ENCODE measurements at places on chromosomes 2 and 18. TPM values are rescaled to one million over a fixed set of nuclear protein-coding genes. Genes with fewer than 3 reads are reported as not detected.

DNA sequence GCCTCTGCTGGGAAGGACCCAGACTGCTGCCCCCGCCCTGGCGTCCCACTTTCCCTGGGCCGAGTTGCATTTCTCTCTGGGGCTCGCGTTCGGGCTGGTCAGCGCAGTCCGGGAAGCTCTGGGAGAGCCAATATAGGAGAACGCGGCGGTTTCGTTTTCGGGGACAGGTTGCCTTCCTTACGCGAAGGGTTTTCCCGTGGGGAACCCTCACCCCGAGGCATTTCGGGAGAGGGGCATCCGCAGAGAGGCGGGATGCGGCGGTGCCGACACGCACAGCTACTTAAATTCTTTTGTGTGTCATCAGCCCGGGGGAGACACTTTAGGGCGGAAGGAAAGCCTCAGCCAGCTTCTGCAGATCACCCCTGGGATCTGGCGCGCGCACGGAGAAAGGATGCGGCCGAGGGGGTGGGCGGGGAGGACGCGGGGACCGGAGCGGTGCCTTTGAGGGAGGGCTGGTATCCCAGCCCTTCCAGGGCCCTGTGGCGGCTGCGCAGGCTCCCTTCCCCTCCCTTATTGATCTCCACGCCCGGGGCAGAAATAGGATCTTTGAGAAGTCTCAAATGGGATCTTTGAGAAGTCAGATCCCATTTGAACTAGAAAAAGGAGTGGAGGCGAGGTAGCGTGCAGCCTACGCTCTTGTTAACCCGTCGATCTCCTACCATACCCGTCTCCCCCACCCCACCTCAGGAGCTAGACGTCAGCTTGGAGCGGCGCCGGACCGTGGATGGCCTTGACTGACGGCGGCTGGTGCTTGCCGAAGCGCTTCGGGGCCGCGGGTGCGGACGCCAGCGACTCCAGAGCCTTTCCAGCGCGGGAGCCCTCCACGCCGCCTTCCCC, 1.2 kb downstream of the GATA6 start:
- peak; percentile 65 for DNase-seq

DNA sequence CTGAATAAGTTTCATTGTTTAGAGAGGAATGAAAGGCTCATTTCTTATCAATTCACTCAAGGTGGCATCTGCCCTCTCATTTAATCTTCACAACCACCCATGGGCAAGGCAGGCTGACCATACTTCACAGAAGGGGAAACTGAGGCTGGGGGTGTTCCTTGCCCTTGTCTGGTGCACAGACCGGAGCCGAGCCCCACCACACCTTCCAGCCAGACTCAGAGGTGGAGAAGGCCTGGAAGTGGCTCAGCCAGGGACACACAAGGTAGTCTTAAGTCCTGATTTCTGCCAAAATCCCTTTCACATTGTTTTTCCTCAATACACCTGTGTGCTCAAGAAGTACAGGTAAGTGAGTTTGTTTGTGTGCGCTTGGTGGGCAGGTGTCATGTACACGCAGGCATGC, 111.9 kb upstream of the TEX51 start:
- DNase-seq = no peak

DNA sequence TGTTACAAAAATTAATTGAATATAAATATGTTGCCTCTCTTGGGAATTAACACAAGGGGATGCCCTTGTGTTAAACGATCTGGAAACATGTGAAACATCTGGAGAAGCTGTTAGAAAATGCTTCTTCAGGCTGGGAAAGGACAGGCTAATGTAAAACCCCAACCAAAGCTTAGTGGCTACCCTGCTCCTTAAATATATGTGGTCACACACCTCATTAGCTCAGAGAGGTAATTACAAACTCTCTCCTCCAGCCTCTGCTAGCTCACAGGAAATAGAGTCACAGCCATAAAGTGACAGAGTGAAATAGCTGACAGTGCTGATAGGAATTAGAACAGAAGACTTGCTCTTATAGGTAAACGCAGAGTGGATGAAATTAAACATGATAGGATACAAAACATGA, 155.9 kb downstream of the RAB3GAP1 start:
- DNase-seq = no peak

DNA sequence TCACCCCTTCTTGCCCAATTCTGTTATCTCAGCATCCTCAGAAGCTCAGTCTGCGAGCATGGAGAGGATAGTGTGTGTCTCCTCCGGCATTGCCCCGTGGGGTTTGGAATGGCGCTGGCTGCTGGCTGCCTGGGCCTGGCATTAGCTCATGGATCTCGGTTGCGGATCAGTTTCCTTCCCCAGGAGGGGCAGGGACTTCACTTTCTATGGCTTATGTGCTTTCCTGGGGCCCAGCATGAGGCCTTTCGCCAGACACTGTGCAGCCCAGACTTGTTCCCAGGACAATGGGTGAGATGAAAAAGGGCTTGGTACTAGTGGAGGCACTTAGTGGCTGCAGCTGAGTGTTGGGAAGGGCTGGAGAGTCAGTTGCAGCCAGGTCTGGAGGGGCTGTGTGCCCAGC, 143.3 kb downstream of the GLI2 start:
- peak; percentile 5 for DNase-seq

GRCh38 chr2:4618141-4618540, 914.8 kb downstream of the DCDC2C start:
- DNase-seq = no peak

- no peak for DNase-seq
Observed at GRCh38 chr2:127451981-127452380, 33.8 kb downstream of the PROC start.

- DNase-seq = no peak
Observed at GRCh38 chr18:25729072-25729471, 361.3 kb downstream of the SS18 start.

DNA sequence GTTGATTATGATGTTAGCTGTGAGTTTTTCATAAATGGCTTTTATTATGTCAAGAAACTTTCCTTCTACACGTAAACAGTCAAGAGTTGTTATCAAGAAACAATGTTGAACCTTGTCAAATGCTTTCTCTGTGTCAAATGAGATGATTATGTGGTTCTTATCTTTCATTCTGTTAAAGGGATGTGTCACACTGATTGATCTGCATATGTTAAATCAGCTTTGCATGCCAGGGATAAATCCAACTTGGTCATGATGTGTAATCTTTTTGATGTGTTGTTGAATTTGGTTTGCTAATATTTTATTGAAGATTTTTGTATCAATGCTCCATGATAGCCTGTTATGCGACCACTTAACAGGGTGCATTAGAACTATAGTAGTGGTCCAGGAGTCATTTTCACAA, 107.3 kb downstream of the C1QL2 start:
- no peak for DNase-seq

DNA sequence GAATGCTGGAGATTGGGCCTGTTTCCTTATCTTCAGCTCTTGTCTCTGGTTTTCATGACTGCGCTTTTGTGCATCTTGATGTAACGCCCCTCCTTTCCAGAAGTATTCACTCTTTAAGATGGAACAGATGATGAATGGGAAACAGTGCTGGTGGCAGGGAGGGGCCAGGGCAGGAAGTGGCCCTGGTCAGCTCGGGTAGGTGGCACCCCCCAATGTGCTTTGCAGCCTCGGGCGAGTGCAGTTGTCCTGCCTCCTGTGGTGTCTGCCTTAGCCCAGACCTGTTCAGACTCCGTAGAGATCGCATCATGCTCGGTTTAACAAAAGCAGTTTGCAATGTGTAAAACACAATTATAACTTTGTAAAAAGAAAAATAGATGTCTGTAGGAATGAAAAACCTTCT, 17.0 kb upstream of the MGAT4A start:
- DNase-seq = no peak

DNA sequence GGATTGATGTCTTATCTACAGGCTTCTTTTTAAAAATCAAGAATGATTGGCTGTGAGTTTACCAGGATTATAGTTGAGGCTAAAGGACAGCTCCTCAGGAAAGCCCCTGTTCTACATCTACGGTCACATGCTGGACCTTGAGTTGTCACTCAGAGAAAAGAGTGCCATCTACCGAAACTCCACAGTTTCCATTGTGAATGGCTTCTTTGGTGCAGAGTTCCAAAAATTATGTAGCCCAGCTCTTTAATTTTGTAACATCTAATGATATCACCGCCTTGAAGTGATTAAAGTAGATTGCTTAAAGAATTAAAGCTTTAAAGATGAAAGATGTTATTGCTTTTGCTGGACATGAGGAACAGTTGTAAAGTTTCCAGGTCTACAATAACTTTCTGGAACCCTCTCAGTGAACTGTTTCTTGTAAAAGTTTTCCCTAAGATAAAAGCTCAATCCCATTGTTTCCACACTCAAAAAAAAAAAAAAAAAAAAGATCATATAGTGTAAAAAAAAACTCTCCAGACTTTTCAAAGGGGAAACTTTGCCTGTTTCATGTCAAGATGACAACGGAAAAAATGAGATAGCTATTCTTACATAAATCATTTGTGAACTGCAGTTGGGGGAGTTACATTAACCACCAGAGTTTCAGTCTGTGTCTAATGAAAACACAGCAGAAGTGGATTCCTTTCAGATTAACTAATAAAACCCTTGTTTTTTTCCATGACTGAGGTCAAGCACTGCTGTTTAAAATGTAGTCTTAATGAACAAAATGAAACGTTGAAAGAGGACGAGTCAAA, 4.3 kb downstream of the COL3A1 start:
- DNase-seq = no peak

DNA sequence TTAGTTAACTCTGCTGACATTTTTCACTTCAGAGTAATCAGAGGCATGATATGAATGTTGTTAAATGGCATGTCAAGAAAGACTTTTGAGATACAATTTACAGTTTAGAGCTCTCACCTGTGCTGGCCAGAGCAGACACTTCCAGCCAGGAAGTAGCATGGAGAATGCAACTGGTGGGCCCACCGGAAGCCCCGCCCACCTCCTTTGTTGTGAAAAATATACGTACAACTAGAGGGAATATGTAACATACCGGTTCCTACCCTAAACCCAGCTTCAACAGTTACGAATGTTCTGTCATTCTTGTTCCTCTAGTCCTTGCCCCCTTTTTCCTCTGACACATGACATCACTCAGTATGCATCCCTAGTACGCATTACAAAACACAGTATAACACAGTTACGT, 70.2 kb upstream of the ITM2C start:
- DNase-seq = no peak

DNA sequence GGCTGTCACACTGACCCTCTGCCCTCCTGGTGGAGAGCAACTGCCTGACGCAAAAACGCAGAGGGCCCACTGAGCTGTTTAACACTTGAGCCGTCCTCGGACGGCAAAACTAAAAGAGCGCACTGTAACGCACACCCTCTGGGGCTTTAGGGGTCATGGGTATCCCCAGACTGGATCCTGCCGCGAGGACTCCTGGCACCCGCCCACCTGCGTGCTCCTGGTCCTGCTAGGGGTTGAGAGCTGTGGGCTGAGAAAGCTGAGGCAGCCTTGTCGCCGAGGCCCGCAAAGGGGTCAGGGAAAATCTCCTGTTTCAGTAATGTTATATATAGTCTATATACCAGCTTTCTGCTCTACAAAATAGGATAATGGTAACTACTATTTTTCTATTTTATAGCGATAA, 39.1 kb downstream of the MDH1 start:
- DNase-seq = no peak

GRCh38 chr2:217393585-217394032, 533.7 kb upstream of the TNP1 start:
- DNase-seq = peak; percentile 49

GRCh38 chr18:32301976-32302743, 112.3 kb downstream of the MEP1B start:
- DNase-seq = no peak

DNA sequence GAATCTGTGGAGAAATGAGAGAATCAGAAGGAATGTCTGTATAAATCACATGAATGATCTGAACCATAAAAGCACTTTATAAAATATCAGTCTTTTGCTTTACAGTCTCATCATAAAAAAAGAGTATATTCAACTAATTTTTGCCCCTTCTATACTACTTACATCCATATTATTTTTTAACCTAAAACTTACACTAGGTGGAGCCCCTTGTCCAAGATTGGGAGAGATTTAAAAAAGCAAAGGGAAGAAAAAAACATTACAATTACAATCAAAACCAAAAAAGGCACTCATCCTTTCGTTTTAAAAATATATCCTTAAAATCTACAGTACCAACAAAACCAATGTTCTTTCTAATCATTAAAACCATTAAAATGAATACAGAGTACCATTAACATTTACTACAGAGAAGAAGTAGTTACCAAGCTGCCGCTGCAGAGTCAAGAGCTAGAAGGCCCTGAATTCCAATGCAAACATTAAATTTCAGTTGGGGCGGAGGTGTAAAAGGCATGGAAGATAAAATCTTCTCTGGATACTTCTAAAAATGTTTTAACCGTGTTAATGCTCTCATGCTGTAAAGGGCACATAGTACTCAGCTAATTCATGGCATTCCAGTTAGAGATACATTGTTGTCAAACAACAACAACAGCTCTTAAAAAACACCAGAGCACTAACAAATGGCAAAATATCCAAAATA, 56.7 kb upstream of the EPB41L3 start:
- no peak for DNase-seq

DNA sequence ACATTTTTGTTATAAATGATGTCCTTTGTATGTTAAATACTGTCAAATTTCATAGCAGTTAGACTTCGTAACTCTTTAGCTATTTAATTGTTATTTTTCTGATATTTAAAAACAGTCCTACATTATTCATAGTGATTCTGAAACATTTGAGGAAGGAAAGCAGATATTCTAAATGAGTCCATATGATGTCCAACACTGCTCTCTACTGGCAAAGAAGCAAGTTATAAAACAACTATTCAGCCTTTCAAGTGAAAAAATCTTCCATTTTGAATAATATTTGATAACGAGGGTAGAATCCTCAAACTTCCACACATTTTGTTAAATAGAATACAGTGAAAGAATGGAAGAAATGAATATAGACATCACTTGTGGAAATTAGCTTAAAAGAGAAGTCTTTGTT, 220.8 kb downstream of the GULP1 start:
- no peak for DNase-seq

DNA sequence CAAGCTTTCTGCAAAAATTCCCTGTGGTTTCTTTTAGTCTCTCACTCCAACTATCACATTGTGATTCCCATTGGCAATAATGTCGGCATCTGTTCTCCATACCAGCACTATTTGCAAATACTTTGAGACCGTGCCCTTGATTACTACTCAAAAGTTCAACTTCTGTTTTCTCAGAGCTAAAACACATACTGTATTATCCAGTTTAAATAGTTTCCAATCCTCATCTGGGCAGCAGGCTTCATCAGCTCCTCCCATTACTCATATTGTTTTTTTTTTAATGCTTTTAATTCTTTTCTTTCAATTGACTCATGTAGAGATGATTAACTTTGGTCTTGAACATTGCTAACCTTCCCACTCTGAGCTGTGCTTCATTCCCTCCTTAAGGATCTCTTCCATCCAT, 135.8 kb downstream of the METTL8 start:
- DNase-seq = no peak

- no peak for DNase-seq
Observed at GRCh38 chr18:24138409-24138788, 463 bp upstream of the CABYR start.

DNA sequence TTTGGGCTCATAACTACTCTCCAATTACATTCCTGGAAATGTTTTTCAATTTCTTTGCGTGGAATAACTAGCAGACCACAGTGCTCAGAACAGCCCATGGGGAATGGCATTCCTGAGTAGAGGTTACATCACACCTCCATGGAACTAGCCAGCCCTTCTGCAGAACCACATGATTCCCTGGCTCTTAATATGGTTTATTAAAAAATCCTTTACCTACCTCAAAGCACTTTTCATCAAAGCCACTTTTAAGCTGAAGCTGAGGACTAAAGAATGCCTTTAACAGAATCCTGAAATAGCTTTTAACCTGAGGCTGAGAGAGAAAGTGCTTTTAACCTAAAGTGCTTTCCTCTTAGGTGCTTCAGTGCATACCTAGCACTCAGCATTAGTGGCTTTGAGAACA, 376.3 kb downstream of the ARHGAP15 start:
- DNase-seq = no peak

The KCNJ3 gene
- total RNA-seq = 0.54 TPM

The CAPN14 gene
- 0.09 TPM for total RNA-seq

The ALK gene
- 0.09 TPM for total RNA-seq

The CRACDL gene
- 17.8 TPM for total RNA-seq

Measured in mucosa of descending colon (tissue), 3 donors.